NCI-H510A treated with DMSO at 0.1 percent for 48 hours (cell line): ENCODE measurements at places on chromosomes 16 and 17.

DNA sequence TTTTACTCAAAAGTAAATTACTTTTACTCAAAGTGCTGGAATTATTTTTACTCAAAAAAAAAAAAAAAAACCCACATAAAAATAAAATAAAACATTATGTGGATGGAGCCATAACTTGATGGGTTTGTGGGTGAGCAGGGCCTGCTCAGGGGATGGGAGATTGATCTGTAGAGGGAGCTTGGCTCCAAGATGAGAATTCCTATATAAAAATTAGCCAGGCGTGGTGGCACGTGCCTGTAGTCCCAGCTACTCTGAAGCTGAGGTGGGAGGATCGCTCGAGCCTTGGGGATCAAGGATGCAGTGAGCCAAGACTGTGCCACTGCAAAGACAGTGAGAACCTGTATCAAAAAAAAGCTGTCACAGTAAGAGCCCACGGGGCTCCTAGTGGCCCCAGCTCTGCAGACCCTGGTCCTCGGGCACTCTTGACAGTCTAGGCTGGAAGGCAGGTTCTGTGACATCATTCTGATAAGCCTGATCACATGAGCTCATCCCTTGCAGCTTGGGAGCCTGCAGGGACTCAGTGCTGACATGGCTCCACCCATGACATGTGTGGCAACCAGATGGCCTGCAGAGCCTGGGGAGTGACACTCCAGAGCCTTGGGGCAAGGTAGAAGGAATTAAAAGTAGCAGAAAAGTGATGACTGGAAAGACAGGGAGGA, 42.5 kb downstream of the ST3GAL2 start:
- DNase-seq = no peak

DNA sequence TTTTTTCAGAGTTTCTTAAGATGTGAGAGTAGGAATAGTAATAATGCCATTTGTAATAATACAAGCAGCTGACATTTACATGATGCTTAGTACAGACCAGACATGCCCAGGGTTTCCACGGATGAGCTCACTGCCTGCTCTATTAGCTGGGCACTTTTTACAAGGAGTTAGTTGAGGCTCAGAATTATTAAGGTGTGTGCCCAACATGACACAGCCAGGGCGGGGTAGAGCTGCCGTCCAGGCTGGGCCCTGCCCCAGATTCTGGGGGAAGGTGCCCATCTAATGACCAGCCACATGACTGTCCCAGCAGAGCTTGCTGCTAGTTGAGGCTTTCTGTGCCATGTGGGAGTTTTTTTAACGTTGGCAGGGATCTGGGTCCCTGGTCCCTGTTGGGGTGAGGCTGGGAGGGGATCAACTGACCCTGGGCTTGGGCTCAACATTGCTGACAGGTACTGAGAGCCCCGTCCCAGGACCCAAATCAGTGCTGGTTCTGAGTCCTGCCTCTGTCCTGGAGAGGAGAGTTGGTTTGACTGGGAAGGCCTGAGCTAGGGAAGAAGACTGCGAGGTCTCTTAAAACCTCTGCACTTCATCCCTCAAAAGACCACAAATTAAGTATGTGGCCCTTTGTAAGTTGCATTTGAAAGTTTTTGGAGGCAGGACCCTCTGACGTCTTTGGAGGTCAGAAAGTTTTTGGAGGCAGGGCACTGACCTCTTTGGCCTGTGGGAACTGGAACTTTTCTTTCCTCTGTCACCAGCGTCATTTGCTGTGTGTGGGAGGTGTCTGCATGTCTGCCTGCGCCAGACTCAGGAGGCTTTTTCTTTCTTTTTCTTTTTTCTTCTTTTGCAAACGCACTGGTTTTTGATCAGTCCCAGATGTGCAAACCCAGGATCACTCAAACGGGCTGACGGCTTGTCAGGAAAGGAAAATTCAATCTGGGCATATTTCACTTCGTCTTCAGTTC, 2.2 kb downstream of the CRISPLD2 start:
- no peak for DNase-seq

- no peak for DNase-seq
Measured at GRCh38 chr16:13561291-13562070, 358.5 kb upstream of the ERCC4 start.

- no peak for DNase-seq
Measured at GRCh38 chr16:86345516-86345915, 164.8 kb upstream of the FOXF1 start.

- no peak for DNase-seq
Measured at GRCh38 chr17:35048685-35049379, 14.7 kb downstream of the RFFL start.
